NCI-H1694 (cell line): ENCODE measurements at places on chromosomes 3 and 15.

DNA sequence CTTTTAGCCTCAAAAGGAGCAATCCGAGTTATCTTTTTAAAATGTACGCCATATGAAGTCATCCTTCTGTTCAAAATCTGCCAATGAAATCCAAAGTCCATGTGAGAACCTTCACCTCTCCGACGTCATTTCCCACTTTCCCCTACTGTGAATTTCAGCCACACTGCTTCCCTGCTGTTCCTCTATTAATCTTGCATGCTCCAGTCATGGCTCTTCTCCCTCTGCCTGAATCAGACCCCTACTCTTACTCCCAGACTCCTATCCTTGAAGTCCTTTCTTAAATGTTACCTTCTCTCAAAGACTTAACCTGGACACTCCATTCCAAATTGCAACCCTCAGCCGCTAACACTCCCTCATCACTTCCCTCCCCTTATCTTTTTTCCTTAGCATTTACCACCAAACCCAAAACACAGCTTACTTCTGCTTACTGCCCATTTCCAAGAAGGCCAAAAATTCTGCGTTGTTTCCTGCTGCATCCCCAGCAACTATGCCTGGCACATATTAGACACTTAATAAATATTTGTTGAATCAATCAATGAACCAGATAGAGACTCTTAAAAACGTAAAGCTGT, 1.2 kb downstream of the NKIRAS1 start:
- no peak for DNase-seq

GRCh38 chr3:66642484-66642883, 141.7 kb upstream of the LRIG1 start:
- no peak for DNase-seq

DNA sequence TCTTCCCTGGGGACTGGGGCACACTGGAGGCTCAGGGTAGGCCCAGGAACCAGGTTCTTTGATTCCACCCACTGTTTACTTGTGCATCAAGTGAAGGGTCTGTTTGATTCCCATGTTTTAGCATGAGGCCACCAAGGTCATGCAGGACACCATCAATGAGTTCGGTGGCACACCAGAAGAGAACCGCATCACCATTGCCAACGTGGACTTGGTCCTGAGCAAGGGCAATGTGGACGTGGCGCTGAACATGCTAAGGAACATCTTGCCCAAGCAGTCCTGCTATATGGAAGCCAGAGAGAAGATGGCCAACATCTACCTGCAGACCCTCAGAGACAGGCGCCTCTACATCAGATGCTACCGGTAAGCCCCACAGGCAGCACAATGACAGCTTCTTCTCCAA, 21.5 kb downstream of the TTC21A start:
- DNase-seq, result no peak

- DNase-seq, result no peak
Measured at GRCh38 chr15:69338535-69339213, 40.0 kb downstream of the PAQR5 start.
